ENCODE measurements at places on chromosomes 5 and 9.

GRCh38 chr9:132957805-132958204 lies 13.4 kb upstream of the TSC1 start:
- no peak for DNase-seq

DNA sequence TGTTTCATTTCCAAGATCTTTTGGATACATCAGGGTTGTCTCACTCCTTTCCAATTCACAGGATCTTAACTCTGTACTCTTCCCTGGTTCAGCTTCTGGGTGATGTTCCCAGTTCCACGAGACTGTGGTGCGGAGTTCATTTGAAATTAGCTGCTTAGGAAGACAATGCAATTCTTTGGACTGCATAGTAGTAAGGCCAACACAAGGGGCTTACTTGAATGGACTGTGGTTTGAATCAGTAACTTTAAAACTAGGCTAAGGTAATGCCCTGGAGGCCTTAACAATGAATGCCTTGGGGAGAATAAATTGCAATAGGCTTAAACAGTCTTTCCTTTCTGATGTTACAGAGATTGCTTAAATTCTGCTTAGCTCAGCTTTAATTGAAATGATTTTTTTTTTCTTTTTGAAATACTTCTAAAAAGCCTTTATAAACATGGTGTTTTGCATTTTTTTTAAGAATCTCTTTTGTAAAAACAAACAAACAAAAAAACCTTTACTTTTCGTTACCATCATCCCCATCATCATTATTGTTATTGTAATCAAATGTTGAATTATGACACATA lies 133.8 kb upstream of the MEF2C start:
- no peak for DNase-seq

GRCh38 chr9:14993901-14994554 lies 83.8 kb upstream of the FREM1 start:
- no peak for DNase-seq

DNA sequence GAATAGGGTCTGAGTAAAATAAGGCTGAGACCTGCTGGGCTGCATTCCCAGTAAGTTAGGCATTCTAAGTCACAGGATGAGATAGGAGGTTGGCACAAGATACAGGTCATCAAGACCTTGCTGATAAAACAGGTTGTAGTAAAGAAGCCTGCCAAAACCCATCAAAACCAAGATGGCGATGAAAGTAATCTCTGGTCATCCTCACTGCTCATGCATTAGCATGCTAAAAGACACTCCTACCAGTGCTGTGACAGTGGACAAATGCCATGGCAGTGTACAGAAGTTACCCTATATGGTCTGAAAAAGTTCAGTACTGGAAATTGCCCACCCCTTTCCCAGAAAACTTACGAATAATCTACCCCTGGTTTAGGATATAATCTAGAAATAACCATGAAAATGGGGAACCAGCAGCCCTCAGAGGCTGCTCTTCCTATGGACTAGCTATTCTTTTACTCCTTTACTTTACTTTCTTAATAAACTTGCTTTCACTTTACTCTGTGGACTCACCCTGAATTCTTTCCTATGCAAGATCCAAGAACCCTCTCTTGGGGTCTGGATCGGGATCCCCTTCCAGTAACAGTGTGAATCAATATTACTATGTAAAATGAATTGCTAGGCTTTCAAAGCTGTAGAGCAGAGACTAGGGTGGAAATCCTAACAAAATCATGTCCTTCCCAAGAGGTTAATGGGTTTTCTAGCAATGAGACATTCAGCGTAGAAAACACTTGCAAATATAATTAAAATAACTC lies 257.8 kb downstream of the KIAA0825 start:
- DNase-seq = no peak

DNA sequence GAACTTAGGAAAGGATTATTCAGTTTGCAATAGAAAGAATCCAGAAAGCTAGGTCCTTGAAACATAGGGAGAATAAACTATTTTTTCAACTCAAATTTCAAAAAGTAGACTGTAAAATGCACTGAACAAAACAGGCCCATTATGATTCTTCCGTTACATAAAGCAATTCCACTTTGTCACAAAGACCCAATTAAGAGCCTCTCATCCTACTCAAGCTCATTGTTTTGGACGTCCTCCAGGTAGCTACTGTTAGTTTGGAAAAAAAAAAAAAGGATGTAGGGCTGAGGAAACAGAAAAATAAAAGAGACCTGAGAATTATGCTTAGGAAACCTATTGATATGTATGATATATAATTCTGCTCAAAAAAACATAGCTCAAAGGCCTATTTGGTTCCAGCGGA lies 74.0 kb downstream of the DIRAS2 start:
- no peak for DNase-seq

GRCh38 chr5:35852084-35852734 lies 4.5 kb upstream of the IL7R start:
- no peak for DNase-seq

DNA sequence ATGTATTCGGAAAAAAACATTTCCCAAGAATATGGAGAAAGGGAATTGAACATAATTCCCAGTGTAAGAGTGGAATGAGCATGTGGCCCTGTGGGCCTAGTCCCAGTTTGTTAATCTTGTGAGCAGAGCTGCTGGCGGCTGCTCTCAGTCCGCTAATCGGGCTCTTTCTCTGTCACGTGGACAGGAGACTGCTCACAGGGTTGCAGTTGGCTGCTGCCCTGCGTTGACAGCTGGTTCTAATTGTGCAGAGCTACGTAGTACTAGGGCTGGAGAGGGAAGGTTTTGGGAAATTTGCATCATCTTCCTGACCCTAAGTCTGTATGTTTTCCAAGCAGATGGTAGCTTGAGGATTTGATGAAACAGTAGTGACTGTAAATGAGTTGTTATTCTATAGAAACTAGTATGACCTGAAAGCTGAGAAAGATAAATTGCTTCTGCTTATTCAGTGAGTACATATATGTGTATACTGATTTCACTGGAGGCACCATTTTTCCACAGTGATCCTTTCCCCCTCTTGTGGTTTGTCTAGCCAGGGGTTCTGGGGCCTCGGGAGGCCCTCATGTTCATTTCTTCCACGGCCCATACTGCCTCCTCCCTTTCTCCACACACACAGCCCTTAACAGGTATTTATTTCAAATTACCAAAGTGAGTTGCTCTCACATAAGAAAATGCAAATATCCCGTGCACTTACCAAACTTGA lies 100.6 kb downstream of the ANGPTL2 start:
- no peak for DNase-seq

GRCh38 chr9:133173056-133173455 lies 9.3 kb upstream of the GBGT1 start:
- DNase-seq = no peak

- no peak for DNase-seq
These were observed 702.1 kb downstream of the SEMA5A start for GRCh38 chr5:8843771-8844170.

GRCh38 chr5:107672211-107673038 lies 1.7 kb upstream of the EFNA5 start:
- DNase-seq = no peak

DNA sequence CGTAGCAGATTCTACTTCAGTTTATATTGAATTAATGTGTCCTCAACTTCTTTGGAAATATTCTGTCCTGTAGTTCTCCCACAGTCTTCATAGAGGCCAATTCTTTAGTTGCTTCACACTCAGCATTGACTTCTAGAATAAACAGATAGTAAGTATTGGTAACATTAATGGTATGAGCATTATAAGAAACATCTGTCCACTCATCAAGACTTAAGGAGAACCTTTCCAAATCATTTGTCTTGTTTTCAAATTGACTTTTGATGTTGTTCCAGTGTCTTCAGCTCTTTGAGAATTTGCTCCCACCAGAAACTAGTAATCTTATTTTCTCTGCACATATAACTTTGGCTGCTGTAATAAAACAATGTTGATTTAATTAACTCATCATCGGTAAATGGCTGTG lies 18.3 kb downstream of the RANBP17 start:
- no peak for DNase-seq

DNA sequence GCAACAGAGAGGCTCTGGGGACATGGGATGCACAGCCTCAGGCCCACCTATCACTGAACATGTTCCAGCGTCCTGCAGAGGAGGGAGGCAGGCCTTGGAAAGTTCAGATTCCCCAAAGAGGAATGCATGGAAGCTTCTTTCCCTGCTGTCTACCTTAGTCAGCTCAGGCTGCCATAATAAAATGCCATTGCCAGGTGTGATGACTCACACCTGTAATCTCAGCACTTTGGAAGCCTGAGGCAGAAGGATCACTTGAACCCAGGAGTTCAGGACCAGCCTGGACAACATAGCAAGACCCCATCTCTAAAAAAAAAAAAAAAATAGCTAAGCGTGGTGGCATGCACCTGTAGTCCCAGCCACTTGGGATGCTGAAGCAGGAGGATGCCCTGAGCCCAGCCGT lies 24.5 kb upstream of the TOR1B start:
- DNase-seq = no peak

DNA sequence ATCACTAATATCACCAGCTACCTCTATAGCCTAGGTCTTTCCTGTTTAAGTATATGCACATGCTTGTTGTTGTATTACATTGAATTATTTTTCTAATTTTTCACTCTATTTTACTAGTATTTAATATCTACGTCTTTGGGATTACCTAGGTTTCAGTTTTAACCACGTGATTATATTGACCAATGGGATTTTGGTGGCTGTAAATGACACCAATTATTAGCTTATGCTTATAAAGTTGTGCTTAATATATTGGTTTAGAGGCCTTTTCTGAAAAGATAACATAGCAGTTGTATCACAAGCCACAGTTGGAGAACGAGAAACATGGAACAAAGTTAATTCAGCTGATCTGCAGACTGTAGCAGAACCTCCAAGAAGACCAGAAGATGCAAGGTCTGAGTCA lies 104.8 kb upstream of the PRDM9 start:
- DNase-seq = no peak

DNA sequence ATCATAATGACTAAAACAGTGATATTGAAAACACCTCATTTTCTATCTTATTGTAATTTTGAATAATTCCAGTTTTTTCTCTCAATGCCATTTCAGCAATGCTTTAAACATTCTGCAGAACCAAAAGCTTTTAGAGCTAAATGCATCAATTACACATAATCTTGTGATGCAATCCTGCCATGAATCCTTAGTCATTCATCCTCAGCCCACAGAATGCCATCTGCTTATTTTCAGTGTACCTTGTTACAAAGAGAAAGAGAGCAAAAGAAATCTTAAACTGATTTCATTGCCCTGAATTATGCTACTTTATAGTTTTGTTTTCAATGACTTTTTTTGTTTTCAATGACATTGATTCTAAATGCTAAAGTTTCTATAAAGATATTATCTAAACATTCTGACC lies 1234.8 kb upstream of the C9orf72 start:
- no peak for DNase-seq

GRCh38 chr9:128713941-128714573 lies 9.9 kb downstream of the ZDHHC12 start:
- no peak for DNase-seq

Measured in GM12864 (cell line).